ENCODE measurements at places on chromosomes 1 and 21. TPM values are rescaled to one million over a fixed set of nuclear protein-coding genes. Genes with fewer than 3 reads are reported as not detected.
A peak's percentile ranks its signal among the peaks of the same experiment; 100 is the strongest.

DNA sequence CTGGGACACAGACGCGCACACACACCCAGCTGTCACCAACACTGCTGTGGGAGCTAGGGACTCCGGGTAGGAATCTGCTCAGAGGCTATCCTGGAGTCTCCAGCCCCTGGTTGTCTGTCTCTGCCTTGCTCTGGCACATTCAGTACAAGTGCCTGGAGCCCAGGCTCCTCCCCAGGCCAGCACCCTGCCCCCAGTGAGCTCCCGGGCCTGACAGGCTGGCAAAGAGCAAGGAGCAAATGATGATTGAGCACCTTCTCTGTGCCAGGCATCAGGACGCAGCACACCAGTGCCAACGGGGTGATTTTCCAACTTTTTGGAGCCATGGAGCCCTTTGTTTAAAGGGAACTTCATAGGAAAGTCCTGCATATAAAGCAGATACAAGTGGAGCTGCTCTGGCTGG lies 6.5 kb downstream of the CNTN2 start:
- peaks cover 52% of the 10 kb centered on the region for H3K27me3 ChIP-seq
- H3K4me1 ChIP-seq: no peaks in the 10 kb centered on the region
- DNase-seq: no peak
- no peak overlapping the region for H3K27ac ChIP-seq
- H3K4me3 ChIP-seq: no peak overlapping the region

The RPE65 gene
- not detected for polyA plus RNA-seq

GRCh38 chr1:208201229-208201628 lies 43.0 kb downstream of the PLXNA2 start:
- no peak overlapping the region for H3K4me3 ChIP-seq
- no peak overlapping the region for H3K27ac ChIP-seq
- DNase-seq: no peak
- H3K4me1 ChIP-seq: peaks cover 27% of the 10 kb centered on the region

DNA sequence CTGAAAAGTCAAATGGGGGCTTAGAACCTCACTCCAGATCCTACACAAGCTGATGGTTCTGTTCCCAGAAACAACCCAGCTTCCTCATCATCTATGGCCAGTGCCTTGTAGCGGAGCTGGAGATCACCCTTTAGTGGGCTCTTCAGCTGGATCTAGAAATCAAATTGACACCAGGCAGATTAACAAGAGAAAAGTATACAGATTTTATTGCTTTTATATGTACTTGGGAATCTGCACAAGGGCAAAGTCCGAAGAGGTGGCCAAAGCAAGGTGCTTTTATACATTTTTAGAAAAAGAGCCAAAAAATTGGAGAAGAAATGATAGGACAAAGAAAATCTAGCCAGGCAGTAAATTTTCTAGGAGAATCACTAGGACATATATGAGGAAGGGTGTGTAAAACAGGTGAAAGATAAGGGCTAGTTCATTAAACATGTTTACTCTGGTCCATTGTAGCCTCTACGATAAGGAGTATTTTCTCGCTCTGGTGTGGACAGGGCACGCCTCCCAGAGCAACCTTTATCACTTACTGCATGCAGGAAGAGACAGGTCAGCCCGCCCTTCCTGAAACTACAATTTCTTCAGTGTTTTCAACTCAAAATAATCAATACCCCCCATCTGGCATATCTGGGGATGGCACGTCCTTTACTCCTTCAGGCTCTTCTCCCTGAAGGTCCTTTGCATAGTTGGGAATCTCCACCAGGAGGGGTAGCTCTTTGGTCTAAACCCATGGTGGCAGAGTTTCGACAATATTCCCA lies 14.0 kb upstream of the LGALS8 start:
- H3K27ac ChIP-seq: no peak overlapping the region
- H3K27me3 ChIP-seq: no peaks in the 10 kb centered on the region
- H3K4me3 ChIP-seq: no peak overlapping the region
- H3K4me1 ChIP-seq: no peaks in the 10 kb centered on the region

DNA sequence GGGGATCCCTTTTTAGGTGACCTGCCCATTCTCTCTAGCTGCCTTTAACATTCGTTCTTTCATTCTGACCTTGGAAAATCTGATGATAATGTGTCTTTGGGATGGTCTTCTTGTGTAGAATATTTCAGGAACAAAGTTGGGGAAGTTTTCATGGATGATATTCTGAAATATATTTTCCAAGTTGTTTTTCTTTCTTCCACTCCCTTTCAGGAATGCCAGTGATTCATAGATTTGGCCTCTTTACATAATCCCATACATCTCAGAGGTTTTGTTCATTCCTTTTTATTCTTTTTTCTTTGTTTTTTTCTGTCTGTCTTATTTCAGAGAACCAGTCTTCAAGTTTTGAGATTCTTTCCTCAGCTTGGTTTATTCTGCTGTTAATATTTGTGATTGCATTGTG lies 13.9 kb upstream of the SCMH1 start:
- H3K27ac ChIP-seq: no peak overlapping the region
- H3K4me1 ChIP-seq: no peaks in the 10 kb centered on the region
- H3K4me3 ChIP-seq: no peak overlapping the region

GRCh38 chr1:8284127-8284526 lies 33.8 kb upstream of the SLC45A1 start:
- no peak for DNase-seq
- no peaks in the 10 kb centered on the region for H3K27me3 ChIP-seq
- no peak overlapping the region for H3K4me3 ChIP-seq
- no peak overlapping the region for H3K27ac ChIP-seq
- no peaks in the 10 kb centered on the region for H3K4me1 ChIP-seq

- no peak overlapping the region for H3K4me3 ChIP-seq
- DNase-seq: no peak
- H3K27me3 ChIP-seq: no peaks in the 10 kb centered on the region
- H3K27ac ChIP-seq: no peak overlapping the region
Measured at GRCh38 chr1:175409938-175410337, 217.4 kb upstream of the KIAA0040 start.

GRCh38 chr1:242206994-242207393 lies 208.1 kb upstream of the MAP1LC3C start:
- H3K4me3 ChIP-seq: no peak overlapping the region
- peaks cover 4% of the 10 kb centered on the region for H3K36me3 ChIP-seq
- H3K27ac ChIP-seq: no peak overlapping the region

DNA sequence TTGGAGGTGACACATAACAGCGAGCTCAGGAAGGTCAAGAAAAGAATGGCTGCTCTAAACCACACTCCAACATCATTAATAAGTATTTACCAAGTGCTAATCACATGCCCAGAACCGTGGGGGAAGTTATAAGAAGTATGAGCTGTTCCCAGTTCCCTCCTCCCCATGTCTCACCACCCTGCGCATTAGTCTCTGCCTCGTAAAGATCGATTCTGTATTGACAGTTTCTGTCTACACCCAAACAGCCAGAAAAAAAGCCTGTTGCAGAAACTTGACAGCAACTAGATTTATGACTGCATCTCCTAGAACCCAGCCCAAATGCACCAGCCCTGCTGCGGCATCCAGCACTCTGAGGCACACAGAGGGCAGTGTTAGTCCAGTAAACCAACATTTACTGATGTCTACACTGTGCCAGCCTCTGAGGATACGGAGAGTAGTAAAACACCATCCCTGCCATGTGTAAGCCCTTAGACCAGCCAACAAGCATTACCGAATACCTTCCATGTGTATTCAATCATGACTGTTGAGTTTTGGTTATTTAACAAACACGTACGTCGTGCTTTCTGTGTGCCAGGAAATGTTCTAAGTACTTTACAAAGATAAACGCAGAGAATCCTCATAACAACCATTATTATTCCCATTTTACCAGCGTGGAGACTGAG lies 63.6 kb upstream of the ZBTB40 start:
- no peak overlapping the region for H3K4me3 ChIP-seq
- H3K36me3 ChIP-seq: no peaks in the 10 kb centered on the region
- H3K27ac ChIP-seq: no peak overlapping the region
- H3K4me1 ChIP-seq: peaks cover 16% of the 10 kb centered on the region
- peaks cover 9% of the 10 kb centered on the region for H3K27me3 ChIP-seq
- no peak for DNase-seq

DNA sequence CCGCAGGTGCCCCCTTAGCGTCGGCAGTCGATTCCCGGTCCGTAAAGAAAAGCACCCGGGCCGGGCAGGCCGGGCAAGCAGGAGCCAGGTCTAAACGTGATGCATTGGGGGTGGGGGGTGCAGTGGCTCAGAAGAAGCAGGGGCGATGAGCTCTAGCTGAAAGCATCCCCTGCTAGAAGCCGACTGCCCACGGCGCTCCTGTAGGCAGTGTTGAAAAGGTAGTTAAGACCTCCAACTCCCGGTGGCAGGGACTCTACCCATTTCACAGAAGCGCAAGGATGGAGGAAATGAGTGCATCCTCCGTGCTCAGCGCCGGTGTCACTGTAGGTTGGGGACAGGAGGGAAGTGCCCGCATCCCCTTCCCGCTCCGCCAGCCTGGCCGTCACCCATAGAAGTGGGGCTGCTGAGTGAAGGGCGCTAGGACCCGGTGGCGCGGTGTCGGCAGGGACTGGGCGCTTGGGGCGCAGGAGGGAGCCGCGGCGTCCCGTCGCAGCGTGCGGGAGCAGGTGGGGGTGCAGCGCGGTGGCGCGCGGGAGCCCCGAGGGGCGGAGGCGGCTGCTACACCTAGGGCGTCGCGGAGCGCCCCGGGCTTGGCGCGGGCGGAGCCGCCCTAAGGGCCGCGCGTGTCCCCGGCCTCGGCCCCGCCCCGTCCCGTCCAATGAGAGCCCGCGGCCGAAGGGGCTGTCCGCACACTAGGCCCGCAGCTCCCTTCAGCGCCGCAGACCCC lies at the start of gene WNT2B:
Gene WNT2B (plus strand): TSS at position 688 of the 727 bp plus-strand sequence. CDS start 298 bp downstream, outside the sequence.
- H3K27me3 ChIP-seq: peaks cover 34% of the 10 kb centered on the region
- no peak for DNase-seq
- H3K27ac ChIP-seq: no peak within 1 kb of the TSS
- peak within 1 kb of the TSS; percentile 68 for H3K4me3 ChIP-seq

DNA sequence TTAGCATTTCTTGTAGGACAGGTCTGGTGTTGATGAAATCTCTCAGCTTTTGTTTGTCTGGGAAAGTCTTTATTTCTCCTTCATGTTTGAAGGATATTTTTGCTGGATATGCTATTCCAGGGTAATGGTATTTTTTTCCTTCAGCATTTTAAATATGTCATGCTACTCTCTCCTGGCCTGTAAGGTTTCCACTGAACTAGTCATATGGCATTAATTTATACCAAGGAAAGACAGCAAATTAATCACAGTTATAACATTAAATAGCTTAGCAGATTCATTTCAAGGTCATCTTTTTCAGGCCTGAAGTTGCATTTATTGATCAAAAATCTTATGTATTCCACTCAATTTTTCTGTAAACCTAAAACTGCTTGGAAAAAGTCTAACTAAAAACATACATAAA lies 54.9 kb downstream of the AK5 start:
- no peaks in the 10 kb centered on the region for H3K4me1 ChIP-seq
- H3K4me3 ChIP-seq: no peak overlapping the region

DNA sequence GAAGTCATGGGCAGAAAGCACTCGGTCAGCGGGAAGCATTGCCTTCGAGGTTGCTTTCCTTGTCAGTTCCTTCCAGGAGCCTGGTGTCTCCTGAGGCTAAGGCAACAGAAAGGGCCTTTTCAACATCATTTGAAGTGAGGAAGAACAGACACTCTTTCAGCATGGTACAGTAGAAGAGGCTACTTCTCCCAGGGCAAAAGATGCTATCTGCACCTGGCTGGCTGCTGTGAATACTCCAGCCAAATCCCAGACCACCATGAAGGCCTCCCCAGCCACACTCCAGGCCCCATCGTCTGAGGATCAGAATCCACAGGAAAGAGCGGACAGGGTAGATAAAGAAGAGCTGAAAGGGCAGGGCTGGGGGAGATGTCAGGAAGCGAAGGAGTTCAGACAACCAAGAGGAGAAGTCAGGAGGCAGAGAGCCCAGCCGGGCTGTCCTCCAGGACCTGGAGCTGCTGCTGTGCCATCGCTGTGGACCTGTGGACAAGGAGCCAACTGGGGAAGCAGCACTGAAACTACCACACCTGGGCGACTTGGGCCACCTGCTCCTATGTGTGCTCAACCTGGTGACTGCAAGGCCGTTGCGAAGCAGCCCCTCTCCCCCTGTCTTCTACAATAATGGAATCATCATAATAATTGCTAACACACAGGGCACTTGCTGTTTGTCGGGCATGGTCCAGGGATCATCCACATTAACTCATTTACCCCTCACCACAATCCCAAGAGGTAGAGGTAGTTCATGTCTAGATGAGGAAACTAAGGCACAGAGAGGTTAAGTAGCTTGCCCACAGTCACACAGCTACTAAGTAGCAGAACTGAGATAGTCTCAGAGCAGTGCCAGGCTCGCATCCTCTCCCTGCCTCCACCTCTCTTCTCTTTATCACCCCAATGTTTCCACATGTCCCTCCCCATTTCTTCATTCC lies 88.0 kb upstream of the ZBTB40 start:
- H3K4me1 ChIP-seq: no peaks in the 10 kb centered on the region
- no peaks in the 10 kb centered on the region for H3K36me3 ChIP-seq
- H3K4me3 ChIP-seq: no peak overlapping the region
- DNase-seq: no peak
- H3K27me3 ChIP-seq: peaks cover 3% of the 10 kb centered on the region

DNA sequence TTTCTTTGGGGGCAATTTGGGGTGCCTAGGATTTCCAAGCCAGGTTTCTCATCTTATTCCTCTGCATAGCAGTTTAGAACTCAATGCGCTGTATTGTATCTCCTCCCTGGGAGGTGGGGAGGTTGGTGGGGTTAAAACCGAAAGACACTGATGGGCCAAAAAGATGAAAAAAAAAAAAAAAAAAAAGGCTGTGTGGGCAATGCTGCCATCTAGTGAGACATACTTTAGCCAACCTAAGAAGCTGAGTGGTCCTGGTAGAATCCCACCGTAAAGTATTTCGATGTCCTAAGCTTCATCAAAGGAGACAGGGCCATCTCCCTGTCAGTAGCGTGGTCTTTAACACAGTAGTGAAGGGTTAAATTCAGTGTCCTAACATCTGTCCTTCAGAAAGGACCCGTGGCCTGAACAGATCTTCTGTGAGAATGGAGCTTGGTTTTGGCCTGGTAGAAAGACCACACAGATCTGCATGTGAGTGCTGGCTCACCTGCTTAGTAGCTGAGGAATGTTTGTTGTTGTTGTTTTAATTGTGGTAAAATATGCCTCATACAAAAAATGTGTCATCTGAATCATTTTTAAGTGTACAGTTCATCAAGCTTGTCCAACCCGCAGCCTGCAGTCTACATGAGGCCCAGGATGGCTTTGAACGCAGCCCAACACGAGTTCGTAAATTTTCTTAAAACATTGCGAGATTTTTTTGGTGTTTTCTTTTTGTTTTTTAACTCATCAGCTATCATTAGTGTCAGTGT lies 226.2 kb downstream of the KIF26B start:
- no peaks in the 10 kb centered on the region for H3K4me1 ChIP-seq
- no peak for DNase-seq
- no peaks in the 10 kb centered on the region for H3K36me3 ChIP-seq
- H3K27ac ChIP-seq: no peak overlapping the region

DNA sequence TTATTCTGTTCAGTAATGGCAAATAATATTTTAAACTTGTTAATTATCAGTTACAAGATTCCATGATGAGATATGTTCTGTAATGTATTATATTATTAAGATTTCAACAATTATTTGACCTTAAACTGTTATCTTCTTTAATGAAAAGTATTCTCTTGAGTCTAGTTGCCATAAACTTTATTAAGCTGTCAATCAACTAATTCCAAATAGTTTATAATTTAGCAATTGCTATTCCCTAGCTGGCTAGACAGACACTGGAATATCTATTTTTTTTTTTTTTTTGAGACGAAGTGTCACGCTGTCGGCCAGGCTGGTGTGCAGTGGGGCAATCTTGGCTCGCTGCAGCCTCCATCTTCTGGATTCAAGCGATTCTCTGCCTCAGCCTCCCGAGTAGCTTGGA lies 3.8 kb downstream of the CMPK1 start:
- H3K4me3 ChIP-seq: no peak overlapping the region
- H3K27me3 ChIP-seq: no peaks in the 10 kb centered on the region
- no peak for DNase-seq
- H3K36me3 ChIP-seq: peaks cover 3% of the 10 kb centered on the region
- H3K27ac ChIP-seq: no peak overlapping the region

The E2F2 gene
- 0.12 TPM for polyA plus RNA-seq

The SYT14 gene
- polyA plus RNA-seq: 8.3 TPM

The TRMT13 gene
- polyA plus RNA-seq: 6.4 TPM

The AMY2A gene
- polyA plus RNA-seq: not detected
